ENCODE measurements at places on chromosomes 13 and 19.
A peak's percentile ranks its signal among the peaks of the same experiment; 100 is the strongest.

DNA sequence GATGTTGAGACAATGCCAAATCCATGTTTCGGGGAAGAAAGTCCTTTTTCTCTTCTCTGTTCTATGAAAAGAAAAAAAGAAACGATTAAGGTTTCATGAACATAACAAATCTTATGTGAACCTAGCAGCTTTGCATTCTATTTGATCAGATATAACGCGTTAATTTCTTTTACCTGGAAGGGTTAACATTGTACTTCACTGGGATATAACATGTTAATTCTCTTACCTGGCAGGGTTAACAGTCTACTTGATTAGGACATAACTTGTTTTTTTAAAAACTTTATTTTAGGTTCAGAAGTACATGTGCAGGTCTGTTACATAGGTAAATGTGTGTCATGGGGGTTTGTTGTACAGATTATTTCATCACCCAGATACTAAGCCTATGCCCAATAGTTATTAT, 68.8 kb downstream of the CPAMD8 start:
- no peak for DNase-seq

DNA sequence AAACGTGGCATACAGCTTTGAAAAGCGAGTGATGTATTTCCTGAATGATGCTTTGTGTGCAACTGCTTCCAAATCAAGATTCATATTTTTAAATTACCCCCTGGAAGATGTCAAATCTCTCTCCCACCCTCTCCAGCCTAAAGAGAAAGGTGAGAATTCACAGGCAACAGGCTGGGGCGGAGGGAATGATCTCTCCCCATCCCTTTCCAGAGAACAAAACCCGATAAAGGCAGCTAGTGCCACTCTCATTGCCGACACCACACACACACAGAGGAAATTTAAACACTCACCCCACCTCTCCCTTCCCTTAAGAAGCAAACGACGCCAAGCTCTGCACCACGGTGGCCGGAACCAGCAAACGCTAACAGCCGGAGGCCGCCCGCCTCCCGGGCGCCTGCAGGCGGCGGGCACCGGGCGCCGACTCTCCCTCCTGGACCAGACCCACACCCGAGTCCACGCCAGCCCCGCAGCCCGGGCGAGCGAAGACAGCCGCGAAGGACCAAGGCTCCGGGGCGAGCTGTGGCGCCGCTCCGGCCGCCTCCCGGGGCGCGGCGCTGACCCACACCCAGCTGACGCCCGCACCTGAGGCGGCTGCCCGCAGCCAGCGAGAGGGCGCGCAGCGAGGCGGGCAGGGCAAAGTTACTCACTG, 477 bp downstream of the LNX2 start:
- DNase-seq = peak; percentile 49

GRCh38 chr13:84864341-84864740, 934.9 kb downstream of the SLITRK6 start:
- DNase-seq = no peak

DNA sequence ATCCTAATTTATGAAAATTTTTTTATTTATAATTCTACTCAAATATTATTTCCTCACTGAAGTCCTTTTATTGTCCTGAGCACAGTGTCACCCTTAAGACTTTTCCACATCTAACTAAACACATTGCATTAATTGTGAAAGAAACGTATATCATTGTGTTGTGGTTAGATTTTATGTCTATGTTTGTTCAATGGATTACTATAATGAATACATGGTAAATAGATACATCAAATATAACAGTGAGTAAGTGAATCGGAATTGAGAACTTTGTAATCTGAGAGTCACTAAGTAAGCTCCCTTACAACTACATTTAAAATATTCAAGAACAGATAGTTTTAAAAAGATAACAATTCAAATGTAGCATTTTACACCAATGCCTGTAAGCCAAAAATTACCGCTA, 417.6 kb upstream of the PCDH20 start:
- DNase-seq = no peak

DNA sequence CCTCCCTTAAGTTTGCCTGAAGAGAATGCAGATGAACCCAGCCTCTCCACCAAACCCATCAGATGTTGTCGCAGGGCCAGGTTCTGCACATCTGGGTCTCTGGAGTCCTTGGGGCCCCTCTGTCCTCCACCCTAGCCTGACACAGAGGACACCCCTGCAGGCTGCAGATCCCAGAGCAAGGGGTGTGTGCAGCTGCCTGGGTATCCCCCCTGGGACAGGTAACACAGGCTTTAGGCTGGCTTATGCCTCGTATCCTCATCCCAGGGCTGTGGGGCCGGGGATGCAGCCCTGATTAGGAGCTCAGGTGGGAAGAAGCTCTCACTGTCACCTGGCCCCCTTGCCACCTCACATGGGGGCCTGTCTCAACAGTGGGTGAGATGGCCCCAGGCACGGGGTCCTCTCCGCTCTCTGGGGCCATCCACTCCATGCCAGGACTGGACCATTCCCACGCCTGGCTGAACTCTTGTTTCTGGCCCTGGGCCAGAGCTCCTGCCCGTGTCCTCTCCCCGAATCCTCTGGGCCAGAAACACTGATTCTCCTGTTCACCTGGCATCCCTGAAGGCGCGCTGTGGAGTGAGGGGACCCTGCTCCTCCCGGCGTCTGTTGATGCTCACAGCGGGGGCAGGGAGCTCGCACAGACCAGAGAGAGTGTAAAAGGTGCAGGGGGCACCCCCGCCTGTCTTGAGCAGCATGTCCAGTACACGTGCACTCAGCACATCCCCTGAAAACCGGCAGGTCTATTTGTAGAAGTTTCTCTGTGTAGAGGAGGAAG, 38.7 kb upstream of the TPM4 start:
- no peak for DNase-seq

DNA sequence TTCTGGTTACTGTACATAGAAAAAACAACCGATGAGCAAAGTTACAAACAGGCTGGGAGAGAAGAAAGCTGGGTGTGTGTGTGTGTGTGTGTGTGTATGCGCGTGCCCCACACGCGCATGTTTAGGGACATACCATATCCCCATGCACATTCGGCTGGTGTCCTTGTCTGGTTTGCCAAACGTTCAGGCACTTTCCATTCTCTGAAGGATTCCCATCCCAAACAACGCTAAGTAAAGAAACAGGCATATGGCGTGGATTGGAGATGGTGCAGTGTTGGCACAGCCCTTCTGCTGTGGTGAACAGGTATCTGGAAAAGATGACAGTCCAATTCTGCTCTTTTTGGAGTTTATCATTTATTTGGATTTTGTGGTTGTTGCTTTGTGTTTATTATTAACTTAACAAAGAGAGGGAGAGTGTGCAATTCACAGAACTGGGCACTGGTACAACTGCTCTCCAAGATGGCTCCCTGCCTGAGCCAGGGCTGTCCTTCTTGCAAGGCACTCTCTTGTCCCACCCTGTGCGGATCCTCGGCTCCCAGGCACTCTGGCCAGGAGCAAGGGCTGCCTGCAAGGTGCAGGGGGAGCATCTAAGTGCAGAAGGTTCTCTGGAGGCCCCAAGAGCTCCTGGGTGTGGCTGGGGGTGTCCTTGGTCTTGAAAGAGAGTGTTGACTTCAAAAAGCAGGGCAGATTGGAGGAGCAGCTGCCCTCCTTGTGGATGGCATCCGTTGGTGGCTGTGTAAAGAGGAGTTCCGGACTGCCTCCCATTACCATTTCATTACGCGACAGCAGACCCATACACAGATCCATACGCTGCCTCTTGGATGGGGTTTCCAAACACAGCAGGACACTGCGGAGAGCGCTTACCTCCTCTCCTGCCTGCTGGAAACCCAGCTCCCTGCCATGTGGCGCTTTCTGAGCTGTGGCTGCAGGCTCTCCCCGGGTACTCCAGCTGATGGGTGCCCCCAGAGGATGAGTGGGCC, 263.1 kb downstream of the ZNF536 start:
- DNase-seq = no peak

GRCh38 chr19:35436477-35437405, 11.3 kb upstream of the FFAR2 start:
- DNase-seq = peak; percentile 99

DNA sequence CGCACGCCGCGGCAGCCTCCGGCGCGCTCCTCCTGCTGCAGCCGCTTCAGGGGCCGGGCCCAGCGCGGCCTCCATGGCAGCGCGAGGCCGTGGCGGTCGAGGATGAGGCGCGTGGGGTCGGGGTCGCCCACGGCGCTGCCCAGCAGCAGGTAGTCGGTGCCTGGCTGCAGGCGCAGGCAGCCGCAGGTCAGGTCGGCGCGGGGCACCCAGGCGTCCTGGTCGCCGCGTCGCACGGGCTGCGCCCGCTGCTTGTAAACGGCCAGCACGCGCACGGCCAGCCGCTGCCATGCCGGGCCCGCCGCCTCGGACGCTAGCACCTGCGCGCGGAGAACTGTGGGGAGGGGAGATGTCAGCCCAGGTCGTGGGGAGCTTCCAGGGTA, 11.1 kb downstream of the NTN5 start:
- DNase-seq = no peak

DNA sequence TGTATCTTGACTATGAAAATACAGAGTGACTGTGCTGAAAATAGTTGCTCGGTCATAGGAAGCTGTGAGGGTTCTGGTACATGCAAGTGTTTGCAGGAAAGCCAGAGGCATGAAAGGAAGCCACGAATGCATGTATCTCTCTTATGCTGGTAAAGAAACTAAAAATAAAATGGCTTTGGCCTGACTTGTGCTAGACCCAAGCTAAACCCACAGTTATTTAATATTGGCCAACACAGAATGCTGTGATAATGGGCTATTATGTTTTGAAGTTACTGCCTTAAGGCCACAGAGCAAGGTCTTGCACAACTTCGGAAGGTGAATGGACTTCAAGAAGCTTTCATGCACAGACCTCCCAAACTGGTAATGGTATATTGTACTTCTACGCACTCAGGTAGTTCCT, 518.2 kb upstream of the HTR2A start:
- no peak for DNase-seq

DNA sequence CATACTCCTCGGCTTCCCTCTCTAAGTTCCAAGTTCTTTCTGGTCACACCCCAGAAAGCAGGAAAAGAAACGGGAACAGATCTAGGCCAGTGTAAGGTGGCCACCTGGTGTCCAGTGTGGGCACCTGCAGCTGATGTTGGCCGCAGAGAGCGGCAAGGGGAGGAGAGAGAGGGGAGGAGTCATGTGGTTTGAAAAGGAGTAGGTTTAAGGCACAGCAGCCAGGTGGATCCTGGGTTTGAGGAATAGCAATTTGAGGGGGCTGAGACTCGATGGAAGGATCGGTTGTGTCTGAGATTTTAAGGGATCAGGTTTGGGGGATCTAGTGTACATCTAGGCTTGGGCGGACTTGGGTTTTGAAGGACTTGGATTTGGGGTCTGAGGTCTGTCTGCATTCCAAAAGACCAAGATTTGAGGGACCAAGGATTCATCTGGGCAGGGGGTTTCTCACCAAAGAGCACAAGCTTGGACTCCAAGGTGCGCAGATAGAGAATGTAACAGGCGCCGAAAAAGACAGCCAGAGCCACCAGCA, 1.2 kb downstream of the RABAC1 start:
- DNase-seq = peak; percentile 75

GRCh38 chr13:41802043-41802683, 158.7 kb downstream of the VWA8 start:
- no peak for DNase-seq

DNA sequence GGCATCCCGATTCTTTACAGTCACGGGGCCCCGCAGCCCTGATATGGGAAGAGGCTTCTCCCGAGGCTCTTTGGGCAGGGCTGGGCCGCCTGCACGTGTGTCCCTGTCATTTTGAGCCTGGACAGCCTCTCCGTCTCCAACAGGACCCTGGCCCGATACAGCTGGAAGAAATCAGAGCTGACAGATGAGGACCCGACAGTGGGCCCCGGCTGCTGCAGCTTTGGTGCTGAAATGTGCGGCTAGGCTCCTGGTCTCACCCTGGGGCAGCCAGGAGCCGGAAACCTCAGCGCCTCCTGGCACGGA, 3.2 kb downstream of the PIAS4 start:
- no peak for DNase-seq

DNA sequence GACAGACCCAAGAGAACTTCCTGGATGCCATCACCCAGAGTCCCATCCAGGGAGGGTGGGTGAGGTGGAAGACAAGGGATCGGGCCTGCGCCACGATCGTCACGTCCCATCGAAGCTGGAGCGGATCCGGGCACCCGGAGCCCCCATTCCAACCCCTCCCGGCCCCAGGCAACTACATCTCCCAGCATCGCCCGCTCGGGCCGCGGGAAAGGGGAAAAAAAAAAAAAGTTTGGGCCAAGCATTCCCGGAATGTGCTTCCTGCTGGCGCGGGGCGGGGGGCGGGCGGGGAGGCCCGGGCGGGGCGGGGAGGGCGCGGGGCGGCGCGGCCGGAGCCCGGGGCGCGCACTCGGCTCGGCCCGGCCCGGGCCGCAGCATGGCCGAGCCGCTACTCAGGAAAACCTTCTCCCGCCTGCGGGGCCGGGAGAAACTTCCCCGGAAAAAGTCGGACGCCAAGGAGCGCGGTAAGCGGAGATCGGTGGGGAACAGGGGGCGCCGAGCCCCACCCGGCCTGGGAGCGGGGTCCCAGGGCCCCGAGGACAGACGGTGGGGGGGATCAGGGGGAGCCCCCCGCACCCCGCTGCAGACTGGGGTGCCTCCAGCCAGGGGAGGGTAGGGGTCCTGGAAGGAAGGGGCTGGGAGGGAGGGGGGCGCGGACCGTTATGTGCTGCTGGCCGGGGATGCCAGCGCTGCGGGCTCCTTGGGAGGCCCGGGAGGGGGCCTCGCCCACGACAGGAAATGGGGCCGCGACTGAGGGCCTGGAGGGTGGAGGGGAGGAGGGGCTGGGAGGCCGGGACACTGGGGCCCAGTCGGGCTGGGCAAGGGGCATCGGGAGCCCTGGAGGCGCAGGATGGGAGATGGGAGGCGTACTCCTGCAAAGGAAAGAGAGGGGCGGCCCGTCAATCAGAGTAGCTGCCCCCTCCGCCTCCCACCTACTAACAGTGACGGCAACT, at the start of gene SYDE1:
TSS of gene SYDE1 (plus strand) at position 341 of the 950 bp plus-strand sequence. CDS start at position 374, 33 bp downstream.
- DNase-seq = no peak

GRCh38 chr19:38952395-38953165, 21.8 kb downstream of the MRPS12 start:
- DNase-seq = peak; percentile 48

GRCh38 chr13:31045286-31046081, 113.0 kb downstream of the TEX26 start:
- DNase-seq = peak; percentile 93

DNA sequence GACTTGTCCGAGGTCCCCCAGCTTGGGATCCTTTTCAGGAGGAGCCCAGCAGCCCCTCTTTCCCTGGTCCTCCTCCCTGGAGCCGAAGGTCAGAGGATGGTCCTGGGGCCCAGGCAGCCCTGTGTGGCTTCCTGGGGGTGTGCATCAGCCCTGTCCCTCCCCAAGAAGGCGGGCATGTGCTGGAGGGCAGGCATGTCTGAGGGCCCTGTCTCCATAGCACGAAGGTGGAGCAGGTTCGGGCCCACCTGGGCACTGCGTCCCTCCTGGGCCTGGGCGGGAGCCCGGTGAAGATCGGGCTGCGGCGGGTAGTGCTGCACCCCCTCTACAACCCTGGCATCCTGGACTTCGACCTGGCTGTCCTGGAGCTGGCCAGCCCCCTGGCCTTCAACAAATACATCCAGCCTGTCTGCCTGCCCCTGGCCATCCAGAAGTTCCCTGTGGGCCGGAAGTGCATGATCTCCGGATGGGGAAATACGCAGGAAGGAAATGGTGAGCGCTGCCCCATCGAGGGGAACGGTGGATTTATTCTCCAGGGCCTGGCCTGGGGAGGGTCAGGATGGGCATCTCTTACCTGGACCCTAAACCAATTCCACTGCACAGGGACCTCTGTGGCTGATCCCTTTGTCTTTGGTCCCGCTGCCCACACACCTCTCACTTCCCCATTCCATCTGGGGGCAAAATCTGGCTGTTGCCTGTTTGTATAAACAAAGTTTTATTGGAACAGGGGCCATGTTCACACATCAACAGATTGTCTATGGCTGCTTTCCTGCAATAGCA, 10.9 kb downstream of the TIMM13 start:
- peak; percentile 43 for DNase-seq

Data from suppressor macrophage treated with lipopolysaccharide for 4 hours (primary cell).